Hepatocyte (in vitro differentiated cells): ENCODE measurements at places on chromosomes 6 and 20. TPM values are rescaled to one million over a fixed set of nuclear protein-coding genes. Genes with fewer than 3 reads are reported as not detected.

ARFGEF3 gene
- 0.83 and 1.1 TPM in 2 replicates for polyA plus RNA-seq

- no peak for DNase-seq
These were observed 52.6 kb downstream of the GINS1 start for GRCh38 chr20:25459916-25460535.

GRCh38 chr20:52231230-52231746 is 39.7 kb upstream of the ZFP64 start:
- DNase-seq = peak; percentile 50

DNA sequence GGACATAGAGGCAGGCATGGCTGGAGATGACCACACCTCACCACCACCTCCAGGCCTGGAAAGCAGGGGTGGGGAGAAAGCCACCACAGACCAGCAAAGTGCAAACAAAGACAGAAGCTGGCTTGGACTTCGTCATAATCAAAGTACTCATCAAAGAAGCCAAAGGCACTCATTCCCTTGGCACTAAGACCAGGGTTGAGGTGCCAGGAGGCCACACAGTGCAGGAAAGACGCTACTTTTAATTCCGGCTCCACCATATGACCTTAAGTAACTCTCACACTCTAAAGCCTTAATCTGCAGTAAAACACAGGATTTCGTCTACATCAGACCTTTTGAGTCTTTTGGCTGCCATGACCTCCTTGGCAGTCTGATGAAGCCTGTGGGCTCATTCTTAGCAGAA is 123.1 kb downstream of the HIVEP2 start:
- no peak for DNase-seq

DNA sequence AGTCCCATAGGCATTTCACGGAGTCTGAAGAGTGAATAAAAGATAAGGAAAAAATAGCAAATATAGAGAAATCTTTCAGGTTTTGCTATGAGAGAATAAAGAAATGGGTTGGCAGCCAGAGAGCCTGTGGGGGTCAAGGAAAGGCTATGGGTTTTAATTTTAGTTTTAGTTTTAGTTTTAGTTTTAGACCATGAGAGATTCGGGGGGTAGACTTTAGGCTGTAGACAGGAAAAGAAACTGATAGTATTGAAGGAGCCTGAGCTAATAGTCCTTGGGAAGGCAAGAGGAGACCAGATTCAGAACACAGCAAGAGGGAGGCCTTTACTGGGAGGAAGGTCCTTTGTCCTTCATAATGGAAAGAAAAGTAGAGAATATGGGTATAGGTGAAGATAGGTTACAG is 19.3 kb downstream of the DOP1A start:
- no peak for DNase-seq

- DNase-seq = no peak
These were observed 1.3 kb downstream of the RGS19 start for GRCh38 chr20:64077876-64078551.

GRCh38 chr6:137928286-137928685 is 61.2 kb downstream of the TNFAIP3 start:
- no peak for DNase-seq

- DNase-seq = peak; percentile 37
These were observed at the start of gene CLVS2 for GRCh38 chr6:122995921-122996793. Gene CLVS2 (plus strand): TSS chr6:122996235. CDS start chr6:122997778, 1,543 bp downstream.

- DNase-seq = no peak
These were observed 10.2 kb upstream of the VEGFA start for GRCh38 chr6:43759907-43760206.

FAM184A gene
- 4.8 and 5.6 TPM in 2 replicates for polyA plus RNA-seq

DNA sequence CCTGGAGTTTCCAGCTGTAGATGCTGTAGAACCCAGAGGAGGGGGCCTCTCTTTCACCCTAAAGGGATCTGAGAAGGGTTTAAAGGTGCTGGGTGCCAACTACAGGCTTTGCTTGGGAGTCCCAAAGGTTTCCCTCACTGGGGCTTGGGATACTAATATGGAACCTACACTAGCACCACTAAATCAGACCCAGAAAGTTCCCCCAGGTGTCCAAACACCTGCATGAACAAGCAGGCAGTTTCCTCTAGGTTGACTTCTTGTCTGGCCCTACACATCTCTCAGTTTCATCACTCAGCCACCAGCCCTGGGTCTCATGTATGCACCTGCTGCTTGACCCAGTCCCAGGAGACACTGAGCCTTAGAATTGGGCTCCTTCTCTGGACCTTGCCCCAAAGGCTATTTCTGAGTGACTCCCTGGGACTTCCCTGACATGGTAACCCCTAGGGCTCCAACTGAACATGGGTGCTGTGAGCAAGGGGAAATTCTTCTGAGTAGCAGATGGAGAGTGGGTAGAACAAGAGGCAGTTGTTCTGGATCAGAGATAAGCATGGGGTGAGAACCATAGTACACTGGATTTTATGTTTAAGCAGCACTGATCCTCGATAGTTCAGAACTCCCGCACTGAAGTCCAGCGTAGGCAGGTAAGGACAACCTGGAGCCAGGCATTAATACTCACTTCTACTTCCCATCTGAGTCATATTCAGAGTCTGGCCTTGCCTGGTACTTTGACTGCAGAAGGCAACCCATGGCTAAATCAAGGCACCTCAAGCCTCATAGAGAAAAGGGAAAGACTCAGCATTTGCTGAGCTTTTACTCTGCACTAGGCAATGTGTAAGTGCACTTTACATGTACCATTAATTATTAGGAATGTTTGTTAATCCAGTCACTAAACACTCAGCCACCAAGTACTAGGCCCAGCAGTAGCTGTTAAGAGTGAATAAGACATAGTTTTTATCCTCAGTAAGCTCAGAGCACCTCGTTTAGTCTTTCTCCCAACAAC is 16.8 kb downstream of the BCL2L1 start:
- DNase-seq = peak; percentile 38

- no peak for DNase-seq
These were observed 53.1 kb downstream of the SLC35D3 start for GRCh38 chr6:136975089-136975715.

- DNase-seq = no peak
These were observed 72.9 kb upstream of the SLC22A16 start for GRCh38 chr6:110549277-110549676.

DNA sequence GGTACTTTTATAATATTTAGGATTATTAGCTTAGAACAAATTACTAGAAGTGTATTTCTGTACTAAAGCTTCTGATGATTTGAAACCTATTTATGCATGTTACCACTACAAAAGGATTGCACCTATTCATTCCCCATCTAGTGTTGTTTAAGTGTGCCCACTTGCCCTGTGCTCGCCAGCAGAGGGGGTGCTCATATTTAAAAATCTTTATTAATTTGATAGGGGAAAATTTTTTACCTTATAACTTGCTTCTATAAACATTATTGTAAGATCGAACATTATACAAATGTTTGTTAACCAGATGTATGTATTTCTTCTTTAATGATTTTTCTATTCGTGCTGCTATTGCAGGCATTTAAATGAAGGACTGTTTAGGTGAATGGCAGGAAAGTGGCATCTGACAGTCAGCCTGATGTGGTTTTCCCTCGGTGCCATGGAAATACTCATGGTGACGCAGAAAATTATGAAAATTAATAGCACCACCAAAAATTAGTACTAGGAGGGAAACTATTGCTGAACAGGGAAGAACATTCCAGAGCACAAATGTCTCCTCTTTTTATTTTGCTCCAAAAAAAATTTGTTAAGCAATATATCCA is 44.1 kb upstream of the FNDC1 start:
- DNase-seq = no peak

- no peak for DNase-seq
These were observed 421.4 kb upstream of the RUNX2 start for GRCh38 chr6:44906761-44907160.
